ENCODE measurements at places on chromosomes 16 and 17.
A peak's percentile ranks its signal among the peaks of the same experiment; 100 is the strongest.

- no peak for DNase-seq
Measured at GRCh38 chr17:8391711-8392110, 5.9 kb downstream of the RNF222 start.

DNA sequence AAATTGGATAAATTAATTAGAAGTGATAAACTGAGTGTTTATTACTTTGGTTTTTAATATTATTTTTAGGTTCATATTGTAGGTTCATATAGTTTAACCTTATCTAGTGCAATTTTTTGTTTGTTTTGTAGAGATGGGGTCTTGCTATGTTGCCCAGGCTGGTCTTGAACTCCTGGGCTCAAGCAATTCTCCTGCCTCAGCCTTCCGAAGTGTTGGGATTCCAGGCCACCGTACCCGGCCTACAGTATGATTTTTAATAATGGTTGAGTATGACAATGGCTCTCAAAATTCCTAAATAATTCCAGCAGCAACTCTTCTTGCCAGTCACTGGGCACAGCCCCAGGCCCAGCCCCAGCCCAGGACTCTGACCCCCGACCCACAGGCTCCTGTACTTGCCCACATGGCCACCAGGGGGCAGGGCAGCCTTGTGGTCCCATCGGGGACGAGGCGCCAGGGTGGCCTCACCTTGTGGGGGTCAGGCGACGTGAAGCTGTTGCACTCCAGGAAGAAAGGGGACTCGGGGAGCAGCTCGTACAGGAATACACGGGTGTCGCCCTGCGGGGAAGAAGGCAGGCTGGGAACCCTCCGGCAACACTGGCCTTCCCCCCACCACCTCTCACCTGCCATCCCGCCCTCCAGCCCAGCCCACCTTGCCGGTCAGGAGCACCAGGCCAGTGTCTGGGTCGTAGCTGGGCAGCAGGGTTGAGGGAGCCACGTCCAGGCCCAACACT is 7.9 kb upstream of the PAM16 start:
- DNase-seq, result peak; percentile 61

DNA sequence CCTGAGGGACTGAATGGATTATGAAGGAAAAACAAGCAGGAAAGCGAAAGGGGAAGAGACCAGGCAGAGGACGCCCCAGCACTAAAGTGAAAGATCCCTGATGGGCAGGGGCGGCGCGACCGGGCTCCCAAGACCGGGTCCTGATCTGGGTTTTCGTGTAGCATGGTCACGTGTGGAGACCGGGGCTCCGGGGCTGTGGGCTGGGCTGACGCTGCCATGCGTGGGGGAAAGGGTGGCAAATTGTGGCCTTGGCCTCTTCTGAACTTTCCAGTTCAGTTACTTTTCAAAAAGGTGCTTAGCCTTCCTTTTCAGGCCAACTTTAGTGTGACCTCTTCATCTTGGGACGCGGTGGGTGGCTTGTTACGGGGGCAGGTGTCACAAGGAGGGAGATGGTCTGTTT is 57.5 kb downstream of the METRNL start:
- DNase-seq, result no peak

DNA sequence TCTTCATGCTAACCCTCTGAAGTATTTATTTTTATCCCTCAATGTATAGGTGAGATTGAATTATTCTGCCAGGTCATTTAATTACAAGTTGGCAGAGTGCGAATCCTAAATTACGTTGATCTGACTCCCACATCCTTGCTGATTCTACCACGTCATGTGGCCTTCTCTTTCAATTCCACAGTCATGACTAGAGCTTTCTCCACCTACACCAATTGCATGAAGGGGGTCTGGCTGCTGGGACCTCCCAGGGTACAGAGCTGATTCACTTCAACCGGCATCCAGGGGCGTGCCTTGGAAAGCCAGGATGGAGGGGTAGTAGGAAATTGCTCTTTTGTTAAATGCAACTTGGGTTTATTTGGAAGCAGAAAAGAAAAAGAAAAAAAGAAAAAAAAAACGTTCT is 41.1 kb upstream of the CDH13 start:
- no peak for DNase-seq

DNA sequence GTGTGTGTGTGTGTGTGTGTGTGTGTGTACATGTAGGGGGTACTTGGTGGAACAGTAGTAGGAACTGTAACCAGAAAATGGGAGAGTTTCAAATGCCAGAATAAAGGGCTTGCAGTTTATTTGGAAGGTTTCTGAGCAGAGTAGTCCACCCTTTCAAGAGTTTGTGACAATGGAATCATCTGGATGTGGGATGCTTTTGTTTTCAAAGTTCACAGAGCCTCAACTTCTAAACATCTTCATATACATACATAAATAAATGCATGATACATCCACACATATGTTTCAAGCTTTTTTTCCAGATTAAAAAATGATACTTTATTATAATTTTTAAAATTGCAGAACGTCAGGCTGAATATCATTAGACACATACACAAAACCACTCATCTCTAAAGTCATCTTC is 2.4 kb upstream of the PKD1L3 start:
- DNase-seq, result no peak

- no peak for DNase-seq
Measured at GRCh38 chr16:68642436-68643101, 2.5 kb upstream of the CDH3 start.

GRCh38 chr17:4074831-4075495 is 67.9 kb downstream of the ZZEF1 start:
- no peak for DNase-seq

- DNase-seq, result no peak
Measured at GRCh38 chr17:69431835-69432234, 17.3 kb downstream of the MAP2K6 start.

GRCh38 chr16:4847774-4848587 is 700 bp downstream of the UBN1 start:
- peak; percentile 12 for DNase-seq

- no peak for DNase-seq
Measured at GRCh38 chr17:42562388-42563142, 617 bp downstream of the COASY start.

- no peak for DNase-seq
Measured at GRCh38 chr17:40551879-40552768, 13.1 kb downstream of the CCR7 start.

DNA sequence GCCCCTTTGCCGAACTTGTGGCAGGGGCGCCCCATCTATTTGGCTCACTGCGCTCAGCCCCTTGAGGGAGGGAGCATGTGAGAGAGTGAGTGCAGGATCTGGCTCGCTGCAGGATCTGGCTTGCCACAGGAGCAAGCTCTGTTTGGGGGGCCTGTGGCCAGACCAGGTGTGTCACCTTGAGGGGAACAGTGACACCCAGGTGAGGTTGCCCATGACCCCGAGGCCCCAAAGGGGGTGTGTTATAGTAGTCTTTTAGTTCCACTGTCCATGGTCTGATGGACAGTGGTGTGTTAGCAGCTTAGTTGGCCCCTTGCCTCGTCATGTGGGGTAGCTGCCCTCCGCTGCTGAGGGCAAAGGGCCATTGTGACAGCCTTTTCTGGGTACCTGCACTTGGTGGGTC is 41.6 kb downstream of the CCDC42 start:
- no peak for DNase-seq

DNA sequence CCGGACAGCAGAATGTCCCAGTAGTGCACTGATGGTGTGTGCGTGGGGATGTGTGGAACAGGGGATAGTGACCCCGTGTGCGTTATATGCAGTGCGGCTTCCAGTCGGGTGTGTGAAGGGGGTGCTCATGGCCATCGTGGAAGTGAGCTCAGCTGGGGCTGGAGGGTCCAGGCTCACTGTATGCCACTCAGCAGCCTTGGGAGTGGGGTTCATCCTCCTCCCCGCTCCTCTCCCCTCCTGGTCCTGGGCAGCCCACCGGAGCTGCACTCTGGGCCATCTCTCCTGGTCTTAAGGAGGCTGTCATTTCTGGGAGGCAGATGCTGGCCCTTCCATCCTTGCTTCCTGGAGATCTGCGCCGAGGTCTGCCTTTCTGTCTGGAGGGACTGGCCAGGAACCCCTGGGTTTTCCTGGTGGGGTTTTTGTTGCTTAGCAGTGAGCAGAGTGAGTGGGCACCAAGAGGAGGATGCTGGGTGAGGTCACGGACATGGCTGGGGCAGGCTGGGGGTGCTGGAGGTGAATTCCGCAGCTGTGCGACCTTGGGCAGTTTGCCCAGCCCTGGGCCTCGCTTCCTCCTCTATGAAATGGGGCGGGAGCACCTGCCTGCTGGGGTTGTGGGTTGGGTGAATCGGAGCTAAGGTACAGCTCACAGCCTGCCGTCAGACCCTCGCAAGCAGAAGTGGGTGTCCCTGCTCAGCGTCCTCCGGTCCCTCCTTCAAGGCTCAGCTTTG is 164.1 kb downstream of the SEC14L1 start:
- DNase-seq, result no peak

DNA sequence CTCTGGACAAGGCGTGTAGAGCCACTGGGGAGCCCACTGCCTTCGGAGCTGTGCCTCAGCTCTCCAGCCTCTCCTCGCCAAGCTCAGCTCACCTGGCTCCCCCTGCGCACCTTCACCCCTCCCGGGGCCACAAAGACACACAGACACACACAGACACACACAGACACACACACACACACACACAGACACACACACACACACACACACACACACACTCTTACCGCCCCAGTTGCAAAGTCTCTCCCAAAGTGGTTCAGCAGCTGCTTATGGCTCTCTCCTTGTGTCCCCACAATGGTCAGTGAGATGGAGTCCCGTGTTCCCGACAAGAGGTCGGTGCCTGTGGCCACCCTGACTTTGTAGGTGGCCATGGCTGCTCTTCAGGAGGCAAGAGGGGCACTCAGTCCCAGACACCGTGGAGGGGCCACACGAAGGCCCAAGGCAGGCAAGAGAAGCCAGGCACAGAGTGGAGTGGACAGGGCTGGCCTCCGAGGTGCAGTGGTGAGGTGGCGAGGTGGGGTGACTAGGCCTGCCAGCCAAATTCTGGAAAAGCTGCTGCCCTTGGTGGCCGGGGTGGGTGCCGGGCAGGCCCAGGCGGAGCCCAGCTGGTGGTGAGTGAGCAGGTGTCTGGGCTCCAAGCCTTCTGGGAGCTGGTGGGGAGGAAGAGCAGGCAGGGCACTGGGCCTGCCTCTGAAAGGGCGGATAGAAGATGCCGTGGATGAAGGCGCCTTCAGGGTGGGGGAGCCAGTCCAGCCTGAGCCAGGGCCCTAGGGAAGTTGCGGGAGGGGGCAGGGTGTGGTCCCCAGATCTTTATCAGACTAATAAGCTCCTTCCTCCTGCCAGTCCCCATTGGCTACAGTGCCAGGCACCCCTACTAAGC is at the start of gene ALOX12B:
Gene ALOX12B (minus strand): TSS at position 642 of the 877 bp plus-strand sequence. CDS start 274 bp downstream, at position 368.
- DNase-seq, result no peak

DNA sequence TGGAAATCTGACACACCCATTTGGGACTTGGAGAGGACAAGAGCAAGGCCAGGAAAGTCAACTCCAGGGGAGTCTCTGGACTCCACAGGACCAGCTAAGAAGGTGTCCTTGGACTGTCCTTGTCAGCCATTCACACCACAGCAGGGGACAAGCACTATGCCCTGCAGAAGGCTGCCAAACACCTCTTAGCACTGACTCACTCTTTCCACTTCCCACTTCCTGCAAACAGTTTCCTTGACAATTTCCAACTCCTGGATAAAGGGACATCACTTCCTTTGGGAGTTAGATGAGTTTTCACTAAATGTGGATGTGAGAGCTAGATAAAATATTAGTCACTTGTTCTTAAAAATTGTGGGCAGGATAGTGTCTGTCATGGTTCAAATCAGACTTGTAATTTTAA is 37.8 kb upstream of the BCAR1 start:
- no peak for DNase-seq

DNA sequence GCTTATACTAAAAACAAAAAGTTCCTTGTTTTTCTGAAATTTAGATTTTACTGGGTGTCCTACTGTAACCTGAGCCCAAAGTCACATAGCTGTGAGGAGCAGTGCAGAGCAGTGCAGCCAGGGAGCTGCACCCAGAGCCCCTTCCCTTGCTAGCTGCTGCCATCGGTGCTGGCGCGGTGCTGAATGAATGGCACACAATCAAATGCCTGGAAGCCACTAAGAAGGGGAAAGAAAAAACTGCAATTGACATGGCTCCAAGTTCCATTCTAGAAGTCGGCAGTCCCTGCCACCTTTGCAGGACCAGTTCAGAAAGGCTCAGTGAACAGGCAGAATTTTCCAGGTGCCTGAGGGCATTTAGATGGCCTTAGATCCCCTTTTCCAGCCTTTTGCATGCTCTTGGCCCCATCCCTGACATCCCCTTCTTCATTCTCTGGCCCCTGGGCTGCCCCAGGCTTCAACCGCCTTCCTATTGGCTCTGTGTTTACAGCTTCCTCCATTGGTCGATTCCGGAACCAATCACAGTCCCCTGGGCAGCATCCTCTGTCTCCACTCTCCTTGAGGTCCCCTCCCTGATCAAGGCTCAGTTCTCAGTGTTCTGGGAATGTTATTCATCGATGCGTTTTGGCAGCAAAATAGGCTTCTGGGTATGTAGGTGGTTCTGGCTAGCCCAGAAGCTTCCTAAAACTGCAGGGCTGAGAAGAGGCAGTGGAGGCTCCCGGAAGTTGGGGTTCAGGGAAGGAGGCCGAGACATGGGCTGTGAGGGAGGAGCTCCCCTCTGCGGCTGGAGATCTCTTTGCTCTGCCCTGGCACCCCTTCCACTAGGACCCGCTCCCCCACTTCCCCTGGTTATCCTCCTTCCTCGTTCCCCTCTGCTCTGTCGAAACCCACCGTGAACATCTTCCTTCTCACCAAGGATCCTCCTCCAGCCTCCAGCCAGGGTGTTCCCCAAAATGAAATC is 37.9 kb downstream of the ATP2C2 start:
- no peak for DNase-seq

- no peak for DNase-seq
Measured at GRCh38 chr17:77854083-77854758, 104.3 kb upstream of the TNRC6C start.

- DNase-seq, result no peak
Measured at GRCh38 chr17:64386412-64387144, 4.1 kb downstream of the PECAM1 start.

All from activated T-helper 1 cell treated with anti-CD3 and anti-CD28 coated beads, Interleukin-2, amount 50 U/mL, for 16 hours (primary cell).